T47D (cell line): ENCODE measurements at places on chromosomes 5 and 9.

GRCh38 chr5:18420711-18421110 lies 786.5 kb downstream of the TAF11L14 start:
- no peak for DNase-seq

- no peak for DNase-seq
Measured at GRCh38 chr5:19266791-19267190, 721.2 kb downstream of the CDH18 start.

DNA sequence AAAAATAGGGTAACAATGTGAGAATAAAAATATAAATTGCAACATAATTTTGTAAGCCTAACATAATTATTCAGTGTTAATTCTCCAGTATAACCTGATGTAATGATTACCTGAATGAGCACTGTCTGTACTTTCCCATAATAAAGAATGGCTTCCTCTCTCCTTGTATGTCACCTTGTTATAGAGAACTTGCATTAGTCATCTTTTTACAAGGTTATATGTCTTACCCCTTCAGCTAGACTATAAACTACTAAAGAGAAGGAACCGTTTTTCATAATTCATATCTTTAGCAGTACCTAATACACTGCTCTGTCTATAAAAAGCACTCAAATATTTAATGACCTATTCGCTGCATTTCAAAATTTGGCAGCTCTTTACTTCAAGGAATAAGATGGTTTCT lies 19.8 kb downstream of the STRBP start:
- no peak for DNase-seq

- no peak for DNase-seq
Measured at GRCh38 chr5:177306674-177307543, 3.3 kb downstream of the PRELID1 start.

DNA sequence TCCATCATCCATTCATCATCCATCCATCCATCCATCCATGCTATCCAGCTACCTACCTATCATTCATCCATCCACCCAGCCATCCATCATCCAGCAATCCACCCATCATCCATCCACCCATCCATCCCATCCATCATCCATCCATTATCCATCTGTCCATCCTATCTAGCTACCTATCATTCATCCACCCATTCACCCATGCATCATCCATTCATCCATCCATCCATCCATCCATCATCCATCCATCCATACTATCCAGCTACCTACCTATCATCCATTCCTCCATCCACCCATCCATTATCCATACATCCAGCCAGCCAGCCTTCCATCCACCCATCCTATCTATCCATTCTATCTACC lies 26.3 kb downstream of the SLC6A3 start:
- no peak for DNase-seq

GRCh38 chr5:115661101-115661500 lies 35.3 kb upstream of the TMED7 start:
- no peak for DNase-seq

DNA sequence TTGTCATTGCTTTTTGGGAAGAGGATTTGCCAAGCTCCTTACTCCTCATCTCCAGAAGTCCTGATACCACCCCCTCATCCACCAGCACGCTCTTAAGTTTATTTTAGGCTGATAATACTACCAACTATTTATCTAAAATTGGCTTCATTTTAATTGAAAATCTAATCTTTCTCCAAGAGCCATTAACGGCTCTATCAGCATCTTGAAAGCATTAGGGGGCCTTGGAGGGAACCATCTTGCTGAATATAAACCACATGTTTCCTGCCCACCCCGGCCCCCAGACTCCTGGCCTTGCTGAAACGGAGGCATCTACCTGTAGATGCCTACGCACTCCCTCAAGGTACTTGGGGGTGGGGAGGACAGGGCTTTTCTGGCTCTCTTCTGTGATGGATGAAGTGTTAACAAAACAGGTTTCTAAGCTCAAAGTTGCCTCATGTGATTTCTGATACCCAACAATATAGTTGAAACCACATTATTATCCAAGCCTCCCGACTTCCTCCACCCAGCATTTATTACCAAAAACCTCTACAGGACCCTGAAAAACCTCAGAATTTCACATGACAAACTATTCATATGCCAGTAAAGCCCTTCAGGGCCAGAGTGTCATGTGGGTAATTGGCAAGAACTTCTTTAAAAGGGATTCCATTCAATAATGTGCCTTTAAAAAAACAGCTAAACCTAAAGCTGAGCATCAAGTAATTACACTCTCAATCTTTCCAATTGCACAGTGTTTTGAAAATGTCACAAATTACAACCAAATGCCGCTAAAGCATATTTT lies 96.7 kb downstream of the SAXO1 start:
- DNase-seq: no peak

DNA sequence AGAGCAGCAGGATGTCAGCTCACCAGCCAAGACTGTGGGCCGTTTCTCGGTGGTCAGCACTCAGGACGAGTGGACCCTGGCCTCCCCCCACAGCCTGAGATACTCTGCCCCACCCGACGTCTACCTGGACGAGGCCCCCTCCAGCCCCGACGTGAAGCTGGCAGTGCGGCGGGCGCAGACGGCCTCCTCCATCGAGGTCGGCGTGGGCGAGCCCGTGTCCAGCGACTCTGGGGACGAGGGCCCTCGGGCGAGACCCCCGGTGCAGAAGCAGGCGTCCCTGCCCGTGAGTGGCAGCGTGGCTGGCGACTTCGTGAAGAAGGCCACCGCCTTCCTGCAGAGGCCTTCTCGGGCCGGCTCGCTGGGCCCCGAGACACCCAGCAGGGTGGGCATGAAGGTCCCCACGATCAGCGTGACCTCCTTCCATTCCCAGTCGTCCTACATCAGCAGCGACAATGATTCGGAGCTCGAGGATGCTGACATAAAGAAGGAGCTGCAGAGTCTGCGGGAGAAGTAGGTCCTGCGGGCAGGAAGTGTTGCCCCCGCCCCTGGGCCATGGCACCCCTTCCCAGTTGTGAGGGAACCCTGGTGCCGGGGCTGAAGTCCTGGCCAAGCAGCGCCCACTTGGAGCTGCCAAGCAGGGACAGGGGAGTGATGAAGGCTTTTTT lies 108.9 kb downstream of the WNK2 start:
- DNase-seq: no peak

GRCh38 chr5:148810823-148811222 lies 15.6 kb upstream of the ADRB2 start:
- DNase-seq: no peak

DNA sequence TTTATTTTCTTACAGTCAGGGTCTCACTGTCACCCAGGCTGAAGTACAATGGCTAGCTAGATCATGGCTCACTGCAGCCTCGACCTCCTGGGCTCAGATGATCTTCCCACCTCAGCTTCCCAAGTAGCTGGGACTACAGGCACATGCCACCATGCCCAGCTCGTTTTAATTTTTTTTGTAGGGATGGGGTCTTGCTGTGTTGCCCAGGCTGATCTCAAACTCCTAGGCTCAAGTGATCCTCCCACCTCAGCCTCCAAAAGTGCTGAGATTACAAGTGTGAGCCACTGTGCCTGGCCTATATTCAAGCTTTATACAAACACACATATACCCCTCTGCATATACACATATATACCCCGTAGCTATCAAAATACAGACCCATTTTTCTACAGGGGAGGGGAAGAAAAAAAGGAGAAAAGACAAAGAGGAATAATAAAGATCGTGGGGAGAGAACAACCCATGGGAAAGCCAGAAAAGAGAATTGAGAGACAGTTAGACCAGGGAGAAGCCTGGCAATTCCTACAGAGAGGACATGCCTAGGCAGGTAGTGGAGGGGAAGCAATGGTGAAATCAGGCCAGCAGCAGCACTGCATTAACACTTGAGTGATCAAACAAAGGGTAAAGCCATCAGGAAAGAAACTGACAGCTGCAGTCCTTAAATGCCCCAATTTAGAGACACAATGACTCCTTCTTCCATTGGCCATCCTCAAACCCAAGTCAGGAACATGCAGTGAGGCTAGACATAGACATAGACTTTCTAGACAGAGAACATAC lies 102.7 kb downstream of the EFNA5 start:
- no peak for DNase-seq

DNA sequence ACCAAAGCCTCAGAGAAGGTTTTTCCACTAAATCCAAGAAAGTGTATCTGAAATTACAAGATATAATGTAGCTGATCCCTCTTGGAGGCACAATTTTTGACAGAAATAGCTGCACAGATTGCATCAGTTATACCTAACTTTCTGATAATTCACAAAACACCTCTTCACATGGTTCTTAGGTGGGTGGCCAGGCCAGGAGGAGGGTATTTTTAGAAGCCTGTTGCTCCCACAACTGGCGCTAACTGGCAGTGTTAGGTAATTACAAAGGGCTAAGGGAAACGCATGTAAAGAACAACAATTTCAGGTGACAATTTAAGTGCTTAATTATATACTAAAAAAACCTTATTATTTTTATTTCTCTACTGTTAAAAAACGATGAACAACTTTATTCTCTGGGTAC lies 247.9 kb downstream of the BNC2 start:
- no peak for DNase-seq

DNA sequence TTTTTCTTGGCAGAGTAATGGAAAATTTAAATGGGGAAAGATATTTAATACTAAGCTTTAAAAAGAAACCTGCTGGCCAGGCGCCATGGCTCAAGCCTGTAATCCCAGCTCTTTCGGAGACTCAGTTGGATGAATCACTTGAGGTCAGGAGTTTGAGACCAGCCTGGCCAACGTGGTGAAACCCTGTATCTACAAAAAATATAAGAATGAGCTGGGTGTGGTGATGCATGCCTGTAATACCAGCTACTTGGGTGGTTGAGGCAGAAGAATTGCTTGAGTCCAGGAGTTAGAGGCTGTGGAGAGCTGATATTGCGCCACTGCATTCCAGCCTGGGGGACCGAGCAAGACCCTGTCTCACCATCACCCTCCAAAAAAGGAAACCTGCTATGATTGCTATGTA lies 32.8 kb downstream of the TUT7 start:
- DNase-seq: no peak

- DNase-seq: no peak
Measured at GRCh38 chr5:887947-888637, 4.5 kb downstream of the BRD9 start.

DNA sequence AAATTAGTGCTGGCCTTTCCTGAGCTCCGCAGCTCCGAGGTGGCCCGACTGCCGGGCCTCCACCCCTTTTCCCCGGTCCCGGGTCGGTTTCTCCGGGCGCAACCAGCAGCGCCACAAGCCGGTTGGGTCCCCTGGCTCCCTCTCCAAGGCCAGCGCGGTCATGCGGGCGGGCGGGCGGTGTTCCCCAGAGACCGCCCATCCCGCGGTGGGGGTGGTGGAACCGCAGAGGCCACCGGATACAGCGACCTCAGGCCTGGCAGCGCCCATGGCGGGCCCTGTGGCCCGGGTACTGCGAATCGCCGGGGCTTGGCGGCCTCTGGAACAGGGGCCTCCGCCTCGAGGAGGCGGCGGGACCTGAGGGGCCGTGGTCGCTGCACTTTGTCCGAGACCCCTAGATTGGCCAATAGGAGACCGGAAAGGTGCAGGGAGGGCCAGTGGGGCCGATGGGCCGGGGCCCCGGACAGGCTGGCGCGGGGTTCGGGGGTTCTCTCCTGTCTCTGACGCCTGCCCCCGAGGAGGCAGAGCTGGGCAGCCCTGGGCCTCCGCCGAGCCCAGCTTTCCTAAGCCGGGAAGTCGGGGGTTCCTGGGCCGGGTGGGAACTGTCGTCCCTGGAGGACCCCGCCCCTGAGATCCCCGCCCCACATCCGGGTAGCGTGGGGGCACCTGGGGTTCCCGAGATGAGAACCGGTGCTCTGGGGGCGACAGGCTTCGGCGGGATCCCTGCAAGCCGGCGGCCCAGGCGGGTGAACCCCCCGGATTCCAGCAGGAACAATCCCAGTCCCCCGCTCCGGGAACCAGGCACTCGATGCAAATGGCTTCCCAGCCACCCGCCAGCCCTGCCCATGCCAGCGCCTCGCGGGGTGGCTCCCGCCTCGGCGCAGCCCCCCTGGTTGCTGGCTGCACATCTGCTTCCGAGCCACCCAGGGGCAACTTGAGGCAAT lies 293.9 kb downstream of the ZSWIM6 start:
- no peak for DNase-seq

DNA sequence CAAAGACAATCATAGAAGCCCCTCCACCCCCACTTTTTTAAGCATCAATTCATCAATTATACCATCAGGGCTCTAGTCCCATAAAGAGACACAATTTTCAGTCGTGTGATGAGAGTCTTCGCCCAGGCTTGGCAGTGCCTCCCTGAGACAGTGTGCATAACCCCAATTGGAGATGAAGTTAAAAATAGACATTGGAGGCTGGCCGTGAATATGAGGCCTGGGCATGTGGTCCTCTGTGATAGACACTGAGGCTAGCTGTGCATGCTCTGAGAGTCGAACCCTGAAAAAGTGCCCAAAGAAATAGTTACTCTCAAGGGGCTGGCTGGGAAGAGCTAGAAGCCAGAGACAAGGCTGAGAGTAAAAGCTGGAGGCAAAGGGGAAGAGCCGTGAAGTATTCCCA lies 248.6 kb upstream of the NR4A3 start:
- no peak for DNase-seq

GRCh38 chr5:172441262-172441751 lies 13.0 kb downstream of the SH3PXD2B start:
- DNase-seq: no peak

DNA sequence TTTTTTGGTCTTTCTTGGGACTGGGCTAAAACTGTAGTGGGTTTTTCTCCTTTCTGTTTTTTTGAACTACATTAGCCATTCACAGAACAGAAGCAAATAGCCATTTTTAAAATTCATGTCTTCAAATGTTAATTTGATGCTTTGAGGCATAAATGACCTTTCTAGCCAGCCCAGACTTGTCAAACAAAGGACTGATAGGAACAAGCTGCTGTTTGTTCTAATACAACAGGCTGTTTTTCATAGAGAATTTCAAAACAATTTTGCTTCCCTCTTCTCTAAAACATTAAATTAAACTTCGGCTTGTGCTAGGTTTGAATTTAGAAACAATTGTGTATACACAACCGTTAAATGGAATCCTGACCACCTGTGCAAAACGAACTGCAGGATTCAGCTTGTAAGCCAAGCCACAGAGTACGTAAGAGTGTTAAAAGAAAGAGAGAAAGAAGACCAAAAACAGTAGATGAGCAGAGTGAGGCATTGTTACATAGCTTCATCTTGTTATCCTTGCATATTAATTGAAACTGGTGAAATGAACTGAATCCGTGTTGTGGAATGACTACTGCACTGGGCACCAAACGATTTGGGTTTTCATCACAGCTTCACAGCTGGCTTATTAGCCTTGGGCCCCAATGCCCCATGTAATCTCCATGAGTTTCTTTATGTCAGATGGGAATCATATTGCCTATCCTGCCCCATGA lies 100.0 kb downstream of the ZSWIM6 start:
- DNase-seq: no peak

- DNase-seq: no peak
Measured at GRCh38 chr9:94881023-94881422, 154.5 kb downstream of the AOPEP start.
